ENCODE measurements at places on chromosomes 2 and 18.

DNA sequence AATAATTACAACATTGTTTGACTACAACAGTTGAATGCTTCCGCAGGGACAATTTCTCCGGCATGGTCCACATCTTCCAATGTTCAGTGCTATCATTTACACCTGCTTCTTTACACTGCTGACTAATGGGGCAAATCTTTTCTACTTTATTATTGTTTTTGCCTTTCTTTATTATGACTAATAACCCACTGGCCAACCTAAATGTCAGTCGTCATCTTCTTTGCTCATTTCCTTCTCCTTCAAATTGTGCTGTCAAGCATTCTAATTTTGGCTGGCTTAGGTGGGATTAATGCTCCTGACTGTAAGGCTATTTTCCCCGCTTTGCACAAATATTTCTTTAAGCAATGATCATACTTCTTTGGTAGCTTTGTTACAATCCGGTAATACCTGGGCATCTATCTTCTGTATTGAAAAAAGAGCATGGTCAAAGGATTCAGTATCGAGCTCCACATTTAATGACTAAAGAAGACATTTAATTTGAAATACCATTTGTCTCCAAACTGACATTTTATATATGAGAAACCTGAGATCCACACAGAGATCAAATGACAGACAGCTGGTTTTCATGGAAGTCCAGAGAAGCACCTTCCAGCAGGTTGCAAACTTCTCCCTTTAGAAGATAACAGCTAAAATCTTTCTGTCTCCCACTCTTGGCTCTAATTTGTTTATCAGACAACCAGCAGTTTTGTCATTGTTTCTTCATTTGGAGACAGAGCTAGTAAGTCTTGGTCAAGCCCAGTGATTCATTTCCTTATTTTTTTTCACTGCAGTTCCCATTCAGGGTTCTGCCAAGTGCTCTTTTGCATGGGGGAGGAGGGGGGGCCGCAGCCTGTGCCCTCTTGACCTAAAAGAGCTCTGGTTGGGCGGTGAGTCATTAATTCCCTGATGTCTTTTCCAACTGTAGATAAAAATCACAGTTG lies 132.9 kb downstream of the SOCS6 start:
- DNase-seq: no peak

- DNase-seq: no peak
Observed at GRCh38 chr2:123688231-123688940, 336.7 kb upstream of the CNTNAP5 start.

DNA sequence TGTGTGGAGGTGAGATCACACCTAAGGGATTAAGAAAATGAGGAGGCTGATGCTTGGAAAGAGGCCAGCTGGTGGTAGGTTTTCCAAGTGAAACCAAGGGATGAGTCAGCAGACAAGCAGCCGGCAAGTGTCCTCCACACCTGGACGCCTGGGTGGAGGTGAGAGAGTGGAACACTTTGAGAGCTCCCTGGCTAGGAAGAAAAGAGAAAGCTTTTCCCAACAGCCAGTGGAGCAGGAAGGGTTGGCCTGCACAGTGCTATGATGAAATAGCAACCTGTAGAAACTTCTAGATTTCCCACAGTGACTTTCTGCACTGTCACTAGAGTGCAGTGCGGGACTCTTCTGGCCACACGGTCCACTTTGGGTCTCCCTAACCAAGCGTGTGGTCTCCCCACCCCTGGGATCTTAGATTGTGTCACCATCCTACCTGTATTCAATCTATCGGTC lies 19.6 kb upstream of the IL37 start:
- DNase-seq: no peak

DNA sequence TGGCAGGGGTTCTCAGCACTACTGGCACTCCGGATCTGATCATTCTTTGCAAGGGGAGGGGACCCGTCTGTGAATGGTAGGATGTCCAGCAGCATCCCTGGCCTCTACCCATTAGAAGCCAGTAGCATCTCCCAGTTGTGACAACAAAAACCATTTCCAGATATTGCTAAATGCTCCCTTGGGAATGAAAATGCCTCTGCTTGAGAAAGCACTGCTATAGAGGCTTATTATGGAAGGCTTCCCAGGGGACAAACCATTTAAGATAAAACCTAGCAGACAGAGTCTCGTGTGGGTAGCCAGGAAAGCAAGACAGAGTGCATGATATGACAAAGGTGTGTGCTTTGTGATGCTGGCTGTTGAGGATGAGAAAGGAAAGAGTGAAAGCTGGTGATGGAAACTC lies 273.7 kb downstream of the TMX3 start:
- no peak for DNase-seq

DNA sequence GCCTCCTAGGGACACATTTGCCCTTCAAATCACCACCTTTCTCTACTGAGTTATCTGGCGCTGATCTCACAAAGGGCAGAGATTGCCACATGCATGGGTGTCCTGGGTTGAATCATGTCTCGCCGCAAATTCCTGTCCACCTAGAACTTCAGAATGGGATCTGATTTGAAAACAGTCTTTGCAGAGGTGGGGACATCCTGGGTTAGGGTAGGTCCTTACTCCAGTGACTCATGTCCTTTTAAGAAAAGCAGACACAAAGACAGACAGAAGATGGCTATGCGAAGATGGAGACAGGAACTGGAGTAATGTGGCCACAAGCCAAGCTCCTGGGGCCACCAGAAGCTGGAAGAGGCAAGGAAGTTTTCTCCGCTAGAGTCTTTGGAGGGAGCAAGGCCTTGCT lies 197.4 kb upstream of the SMIM21 start:
- no peak for DNase-seq

- no peak for DNase-seq
Observed at GRCh38 chr2:12693509-12693908, 23.2 kb upstream of the TRIB2 start.

GRCh38 chr2:232014681-232015080 lies 53.2 kb downstream of the DIS3L2 start:
- no peak for DNase-seq

DNA sequence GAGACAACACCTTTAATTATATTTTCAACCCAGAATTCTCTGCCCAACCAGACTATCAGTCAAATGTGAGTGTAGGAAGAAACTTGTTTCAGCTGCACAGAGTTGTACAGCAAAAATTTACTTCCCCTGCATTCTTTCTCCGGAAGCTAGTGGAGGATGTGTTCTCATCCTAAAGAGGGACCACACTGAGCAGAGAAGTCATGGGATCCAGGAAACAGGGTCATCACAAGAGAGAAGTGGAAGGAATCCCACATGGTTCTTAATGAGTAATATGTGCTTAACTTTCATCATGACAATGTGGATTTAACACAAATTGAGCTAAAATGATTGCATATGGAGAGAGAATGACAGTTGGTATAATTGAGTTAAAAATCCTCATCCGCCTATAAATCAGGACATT lies 78.2 kb downstream of the INPP4A start:
- DNase-seq: no peak

DNA sequence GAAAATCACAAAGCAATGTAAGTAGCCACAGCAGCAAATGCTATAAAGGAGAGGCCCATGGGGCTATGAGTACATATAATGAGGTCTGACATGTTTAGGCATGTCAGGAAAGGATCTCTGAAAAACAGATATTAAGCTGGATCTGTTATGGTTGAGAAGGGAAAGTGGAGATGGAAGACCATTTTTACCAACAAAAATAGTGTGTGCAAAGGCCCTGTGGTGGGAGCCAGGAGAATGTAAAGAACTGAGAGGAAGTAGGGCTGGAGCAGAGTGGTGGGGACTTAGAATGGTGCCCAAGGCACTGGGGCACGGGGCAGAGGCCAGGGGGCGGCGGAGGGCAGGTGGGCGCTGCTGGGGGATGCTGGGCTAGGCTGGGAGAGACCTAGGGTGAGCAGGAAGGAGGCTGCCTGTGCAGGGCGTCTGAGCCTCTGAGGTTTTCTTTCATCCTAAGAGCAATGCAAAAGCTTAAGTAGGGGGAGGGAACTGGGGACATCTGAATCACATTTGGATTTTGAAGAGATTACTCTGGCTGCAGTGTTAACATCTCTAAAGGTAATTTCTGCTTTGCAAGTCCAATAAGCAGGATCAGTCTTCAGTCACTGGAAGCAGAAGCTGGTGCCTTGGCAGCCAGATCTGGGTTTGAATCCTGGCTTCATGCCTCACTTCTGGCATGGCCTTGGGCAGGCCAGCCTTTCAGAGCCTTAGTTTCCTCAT lies 4.9 kb upstream of the AGFG1 start:
- DNase-seq: no peak

GRCh38 chr2:164915566-164915965 lies 39.8 kb downstream of the SLC38A11 start:
- DNase-seq: no peak

DNA sequence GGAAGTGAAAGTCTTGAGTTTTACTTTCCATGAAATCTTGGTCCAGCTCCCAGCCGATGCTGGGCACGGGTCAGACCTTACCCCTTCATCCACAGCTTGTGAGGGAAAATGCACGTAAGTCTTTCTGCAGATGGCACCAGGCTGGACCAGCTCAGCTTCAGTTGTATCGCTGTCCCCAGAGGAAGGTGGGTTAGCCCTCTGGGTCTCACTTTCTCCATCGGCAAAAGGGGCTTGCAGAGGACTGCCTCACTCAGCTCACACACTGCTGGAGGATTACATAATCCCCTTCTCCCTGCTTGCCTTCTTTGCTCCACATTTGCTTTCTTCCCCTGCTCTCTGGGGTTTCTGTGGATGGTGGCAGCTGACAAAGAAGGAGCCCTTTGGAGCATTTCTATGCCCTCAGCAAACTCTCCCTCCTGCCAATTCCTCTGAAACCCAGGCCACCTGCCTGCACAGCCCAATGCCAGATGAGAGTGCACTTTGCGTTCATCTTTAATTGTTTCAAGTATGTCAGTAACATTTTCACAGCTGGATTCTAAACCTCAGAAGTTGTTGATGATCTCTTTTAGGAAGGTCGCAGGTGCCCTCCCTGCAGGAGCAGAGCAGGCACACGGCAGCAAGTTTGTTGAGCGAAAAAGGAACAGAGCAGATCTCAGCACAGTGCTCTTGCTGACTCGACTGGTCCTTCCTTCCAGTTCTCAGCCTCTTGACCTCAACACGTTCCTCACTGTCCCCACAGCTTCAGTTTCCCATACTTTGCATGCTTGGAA lies 155.6 kb upstream of the GLI2 start:
- no peak for DNase-seq

- DNase-seq: no peak
Observed at GRCh38 chr18:80009661-80010550, 21.5 kb upstream of the TXNL4A start.

DNA sequence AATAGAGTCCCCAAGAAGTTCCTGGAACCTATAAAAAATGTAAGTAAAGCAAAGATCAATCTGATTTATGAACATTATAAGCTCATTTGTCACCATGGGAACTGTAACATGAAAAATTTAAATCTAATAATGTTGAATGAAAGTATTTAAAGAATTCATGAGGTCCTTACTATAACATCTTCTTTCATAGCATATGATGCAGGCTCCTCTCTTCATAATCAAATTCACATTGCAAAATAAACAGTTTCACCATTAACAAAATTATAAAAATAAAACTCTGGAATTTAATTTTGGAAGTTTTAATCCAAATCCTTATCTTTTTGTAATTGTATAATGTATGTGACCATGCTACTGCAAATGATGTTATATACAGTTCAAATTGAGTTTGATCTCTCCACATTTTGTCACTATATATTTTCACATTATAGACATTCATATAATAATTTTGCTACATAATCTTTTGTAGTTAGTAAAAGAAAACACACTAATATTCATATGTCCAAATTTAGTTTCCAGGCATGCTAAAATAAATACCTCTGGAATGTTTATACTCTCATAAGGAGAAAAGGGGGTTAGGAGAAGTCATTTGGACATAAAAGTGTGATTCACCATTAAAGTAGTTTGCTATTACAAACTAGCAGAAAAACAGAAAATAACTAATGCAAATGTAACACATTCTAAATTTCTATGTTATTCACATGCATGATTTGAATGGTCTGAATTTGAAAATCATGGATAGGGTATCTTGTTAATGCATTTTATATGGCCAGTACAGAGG lies 954.1 kb downstream of the DSC3 start:
- no peak for DNase-seq

- no peak for DNase-seq
Observed at GRCh38 chr2:144114760-144115159, 405.2 kb downstream of the ZEB2 start.

- peak; percentile 84 for DNase-seq
Observed at GRCh38 chr2:64203858-64204632, 59.8 kb upstream of the PELI1 start.

GRCh38 chr18:38695559-38696280 lies 1130.1 kb upstream of the CELF4 start:
- no peak for DNase-seq

DNA sequence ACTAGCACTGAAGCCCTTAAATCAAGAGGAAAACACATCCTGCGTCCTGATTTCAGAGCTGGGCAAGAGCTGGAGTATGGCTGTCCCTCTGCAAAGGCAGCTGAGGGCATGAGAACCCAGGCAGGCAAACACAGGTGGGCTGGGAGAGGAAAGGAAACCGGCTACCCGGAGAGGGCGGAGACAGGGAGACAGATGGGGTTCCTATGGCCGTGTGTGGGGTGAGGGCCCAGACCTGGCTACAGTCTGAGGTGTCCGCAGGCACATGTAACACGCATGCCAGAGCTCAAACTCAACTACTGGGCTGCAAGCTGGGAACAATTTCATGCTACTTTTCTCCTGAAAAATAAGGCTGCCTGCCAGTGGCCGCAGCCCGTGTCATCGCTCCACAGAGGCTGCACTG lies 2.7 kb downstream of the COPS9 start:
- DNase-seq: no peak

DNA sequence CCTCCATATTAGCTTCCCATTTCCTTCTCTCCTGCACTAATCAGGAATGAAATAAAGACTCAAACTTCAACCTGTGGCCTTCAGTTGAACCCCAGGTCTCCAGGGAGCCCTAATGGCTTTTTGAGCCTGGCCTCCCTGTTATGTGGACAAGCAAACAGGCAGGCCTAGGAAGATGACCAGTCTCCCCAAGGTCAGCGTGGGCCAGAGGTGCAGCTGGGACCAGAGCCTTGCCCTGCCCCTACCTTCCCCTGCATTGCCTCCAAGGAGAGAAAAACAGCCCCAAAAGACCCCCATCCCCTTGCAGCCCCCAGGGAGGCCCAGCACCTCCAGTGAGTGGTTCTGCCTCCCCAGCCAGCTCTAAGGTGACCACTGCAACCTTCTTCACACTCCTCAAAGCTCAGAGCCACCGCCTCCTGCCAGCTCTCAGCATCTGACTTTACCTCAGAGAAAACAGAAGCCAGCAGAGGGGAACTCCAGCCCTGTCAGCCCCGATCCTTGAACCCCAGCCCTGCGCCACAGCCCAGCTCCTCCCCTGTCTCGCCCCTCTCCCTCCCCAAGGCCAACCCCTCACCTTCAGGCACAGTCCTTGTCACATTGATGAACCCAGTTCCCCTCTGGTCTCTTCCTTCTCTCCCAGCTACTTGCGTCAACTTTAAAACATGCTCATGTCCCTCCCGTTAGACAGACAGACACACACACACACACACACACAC lies 59.5 kb upstream of the ID2 start:
- DNase-seq: no peak

GRCh38 chr2:168850846-168851245 lies 39.4 kb downstream of the SPC25 start:
- DNase-seq: no peak

DNA sequence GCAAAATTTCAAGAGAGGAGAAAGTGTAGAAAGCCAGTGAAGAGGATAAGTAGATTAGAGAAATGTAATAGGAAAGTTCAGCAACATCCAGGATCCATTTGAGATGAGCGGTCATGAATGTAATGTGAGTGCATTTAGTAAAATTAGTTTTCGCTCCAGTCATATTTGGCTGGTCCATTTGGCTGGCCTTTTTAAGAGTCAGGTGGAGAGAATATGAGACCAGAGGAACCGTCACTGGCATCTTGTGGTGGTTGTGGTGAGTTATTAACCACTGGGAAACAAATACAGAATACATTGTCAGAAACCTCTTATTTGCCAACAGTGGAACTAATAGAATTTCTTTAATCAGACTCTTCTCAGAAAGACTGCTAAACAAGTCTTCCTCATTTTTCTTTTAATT lies 1064.3 kb upstream of the CDH2 start:
- no peak for DNase-seq

Measured in activated CD4-positive, alpha-beta T cell treated with anti-CD3 and anti-CD28 coated beads, Interleukin-2, amount 10 ng/mL, durations not matched to agents 24 days and 14 days (primary cell).